ENCODE measurements at places on chromosomes 13 and 19.
A peak's percentile ranks its signal among the peaks of the same experiment; 100 is the strongest.

DNA sequence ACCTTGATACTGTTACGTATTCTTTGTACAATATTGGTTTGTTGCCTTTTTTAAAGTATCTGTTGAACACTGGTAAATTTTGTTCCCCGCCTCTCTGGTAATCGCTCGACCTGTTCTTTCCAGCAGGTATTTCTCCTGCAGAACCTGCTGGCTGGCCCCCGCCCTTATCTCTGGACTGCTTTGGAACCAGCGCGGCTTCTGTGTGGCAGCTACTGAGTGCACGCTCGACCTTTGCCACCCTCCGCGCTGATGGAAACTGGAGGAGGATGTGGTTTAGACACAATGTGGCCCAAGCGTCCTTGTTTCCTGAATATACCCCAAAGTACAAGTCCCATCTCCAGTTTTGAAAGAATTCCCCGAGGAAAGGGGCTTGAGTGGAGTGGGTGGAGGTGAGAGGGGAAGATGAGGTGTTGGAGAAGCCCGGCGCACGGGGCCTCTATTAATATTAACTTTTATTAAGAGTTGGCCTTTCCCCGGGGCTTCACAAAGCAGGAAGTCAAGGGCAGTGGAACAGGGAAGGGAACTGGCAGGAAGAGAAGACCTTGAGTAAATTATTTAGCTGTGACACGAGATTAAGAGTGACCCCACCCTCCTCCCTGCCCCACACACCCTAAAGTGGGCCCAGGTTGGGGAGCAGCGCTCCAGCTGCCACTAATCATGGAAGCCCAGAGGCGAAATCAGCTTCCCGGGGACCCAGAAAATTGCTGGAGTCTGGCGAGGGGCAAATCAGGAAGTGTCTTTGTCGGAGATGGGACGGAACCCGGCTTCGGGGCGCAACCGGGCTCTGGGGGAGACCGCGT is 16.0 kb downstream of the CDX2 start:
- DNase-seq = no peak

DNA sequence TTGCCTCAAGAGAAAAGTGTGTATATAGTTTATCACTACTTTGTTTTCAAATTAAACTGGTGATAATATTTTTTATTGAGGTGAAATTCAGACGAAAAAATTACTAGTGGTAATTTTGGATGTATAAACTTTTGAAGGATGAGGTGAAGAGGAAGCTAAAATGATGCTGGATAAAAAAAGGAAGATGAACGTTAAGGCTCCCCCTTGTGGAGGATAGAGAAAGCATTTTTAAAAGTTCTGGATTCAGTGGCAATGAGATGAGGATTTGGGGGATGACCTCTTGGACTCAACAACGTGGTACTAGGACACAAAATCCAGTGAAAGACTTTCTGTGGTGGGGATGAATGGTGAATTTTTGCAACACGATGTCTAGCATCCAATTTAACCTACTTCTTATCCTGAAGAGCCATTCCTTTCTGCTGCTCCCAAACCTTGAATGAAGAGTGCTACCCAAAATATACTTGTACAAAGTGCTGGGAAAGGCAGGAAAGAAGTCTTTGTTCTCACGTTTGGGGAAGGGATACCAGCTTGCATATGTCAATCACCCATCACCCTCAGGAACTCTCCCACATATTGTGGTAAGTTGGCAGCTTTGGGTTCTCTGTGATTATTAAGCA is 7.3 kb upstream of the SIGLEC5 start:
- DNase-seq = no peak

GRCh38 chr13:51057001-51057400 is 54.1 kb downstream of the C13orf42 start:
- DNase-seq = no peak

GRCh38 chr19:29543381-29543780 is 17.6 kb downstream of the VSTM2B start:
- no peak for DNase-seq

- DNase-seq = peak; percentile 29
These were observed 2.3 kb downstream of the CEACAM18 start for GRCh38 chr19:51480590-51480989.

- peak; percentile 89 for DNase-seq
These were observed at the start of gene UBAC2 for GRCh38 chr13:99200432-99201167. UBAC2 (plus strand) TSS chr13:99200854; CDS start chr13:99200909, 55 bp downstream.

DNA sequence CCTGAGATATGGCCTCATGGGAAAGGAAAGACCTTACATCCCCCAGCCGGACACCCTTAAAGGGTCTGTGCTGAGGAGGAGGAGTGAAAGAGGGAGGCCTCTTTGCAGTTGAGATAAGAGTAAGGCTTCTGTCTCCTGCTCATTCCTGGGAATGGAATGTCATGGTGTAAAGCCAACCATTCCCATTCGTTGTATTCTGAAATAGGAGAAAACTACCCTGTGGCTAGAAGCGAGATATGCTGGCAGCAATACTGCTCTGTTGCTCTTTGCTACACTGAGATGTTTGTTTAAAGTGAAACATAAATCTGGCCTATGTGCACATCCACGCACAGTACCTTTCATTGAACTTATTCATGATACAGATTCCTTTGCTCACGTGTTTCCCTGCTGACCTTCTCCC is 783 bp upstream of the ZNF587B start:
- no peak for DNase-seq

- DNase-seq = no peak
These were observed 3.6 kb upstream of the ELANE start for GRCh38 chr19:848386-848921.

GRCh38 chr19:13951799-13952153 is 533 bp upstream of the DCAF15 start:
- DNase-seq = no peak

- DNase-seq = peak; percentile 80
These were observed 1.2 kb upstream of the ZNF225 start for GRCh38 chr19:44111910-44112463.

All from iPS DF 6.9 (cell line).